ENCODE measurements at places on chromosomes 16 and 17.
A peak's percentile ranks its signal among the peaks of the same experiment; 100 is the strongest.

- peak; percentile 81 for DNase-seq
Observed at GRCh38 chr16:11836650-11837244, 14.6 kb downstream of the RSL1D1 start.

DNA sequence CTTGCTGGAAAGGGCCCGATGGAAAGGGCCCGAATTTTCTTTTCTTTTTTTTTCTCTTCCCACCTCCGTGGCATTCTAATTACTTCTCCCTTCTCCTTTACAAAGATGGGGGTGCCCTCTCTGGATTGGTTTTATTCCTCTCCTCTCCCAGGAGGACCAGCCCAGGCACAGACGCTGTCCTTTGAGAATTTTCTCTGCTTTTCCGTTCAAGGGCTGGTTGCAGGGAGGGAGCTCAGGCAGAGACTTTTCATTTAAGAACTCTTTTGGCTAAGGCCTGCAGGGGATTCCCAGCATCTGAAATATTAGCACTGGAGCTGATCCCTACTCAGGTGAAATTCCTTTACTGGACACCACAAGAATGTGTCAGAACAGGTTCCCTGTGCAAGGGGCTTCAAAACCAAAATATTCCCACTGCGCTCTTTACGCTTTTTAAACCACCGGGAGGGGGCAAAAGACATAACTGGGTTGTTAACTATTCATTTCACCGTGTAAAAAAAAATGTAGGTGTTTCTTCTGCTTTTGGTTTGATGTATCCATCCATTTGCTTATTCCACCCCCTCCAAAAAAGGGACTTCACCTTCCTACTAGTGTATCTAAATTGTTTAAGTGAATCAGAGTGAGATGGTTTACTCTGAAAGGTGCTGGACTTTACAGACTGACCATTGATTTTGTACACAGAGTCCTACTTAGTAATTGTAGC is 1.4 kb downstream of the NFAT5 start:
- DNase-seq: peak; percentile 62

DNA sequence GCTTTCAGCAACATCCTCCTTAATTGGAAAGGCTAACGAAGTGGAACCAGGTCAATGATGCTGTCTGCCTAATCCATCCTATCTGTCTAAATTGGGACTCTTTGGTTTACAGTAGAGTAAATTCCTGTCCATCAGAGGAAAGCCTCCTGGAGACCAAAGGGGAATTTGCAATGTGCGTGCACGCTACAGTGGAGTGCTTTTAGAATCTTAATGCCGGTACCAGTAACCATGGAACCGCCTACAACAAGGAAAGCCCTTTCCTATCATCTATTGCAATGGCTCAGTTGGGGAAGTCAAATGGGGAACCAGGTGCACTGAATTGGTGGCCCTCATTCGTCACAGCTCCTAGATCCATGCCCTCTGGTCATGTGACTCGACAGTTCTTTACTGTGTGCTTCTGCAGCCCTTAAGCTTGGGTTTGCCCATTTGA is 110.1 kb downstream of the XYLT1 start:
- DNase-seq: no peak

- DNase-seq: no peak
Observed at GRCh38 chr17:4509923-4510617, 11.4 kb downstream of the SPNS2 start.

GRCh38 chr17:75891605-75892555 is 4.9 kb downstream of the TRIM65 start:
- DNase-seq: no peak

DNA sequence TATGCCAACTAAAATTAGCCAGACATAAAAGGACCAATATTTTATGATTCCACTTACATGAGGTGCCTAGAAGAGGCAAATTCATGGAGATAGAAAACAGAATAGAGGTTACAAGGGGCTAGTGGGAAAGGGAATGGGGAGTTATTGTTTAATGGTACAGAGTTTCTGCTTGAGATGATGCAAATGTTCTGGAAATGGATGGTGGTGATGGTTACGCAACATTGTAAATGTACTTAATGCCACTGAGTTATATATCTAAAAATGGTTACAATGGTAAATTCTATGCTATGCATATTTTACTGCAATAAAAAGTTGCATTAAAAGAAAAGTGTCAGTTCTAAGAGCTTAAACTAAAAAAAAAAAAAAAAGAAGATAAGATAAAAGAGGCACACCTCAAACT is 17.9 kb downstream of the MT1X start:
- no peak for DNase-seq

- no peak for DNase-seq
Observed at GRCh38 chr16:77793417-77793816, 5.1 kb downstream of the VAT1L start.

GRCh38 chr17:16215965-16216316 is 607 bp upstream of the NCOR1 start:
- peak; percentile 55 for DNase-seq

- peak; percentile 23 for DNase-seq
Observed at GRCh38 chr16:68936736-68937631, 93.7 kb downstream of the TANGO6 start.

GRCh38 chr17:67711916-67712315 is 5.8 kb upstream of the NOL11 start:
- DNase-seq: no peak

GRCh38 chr16:15482068-15482747 is 47.8 kb downstream of the BMERB1 start:
- DNase-seq: peak; percentile 99

DNA sequence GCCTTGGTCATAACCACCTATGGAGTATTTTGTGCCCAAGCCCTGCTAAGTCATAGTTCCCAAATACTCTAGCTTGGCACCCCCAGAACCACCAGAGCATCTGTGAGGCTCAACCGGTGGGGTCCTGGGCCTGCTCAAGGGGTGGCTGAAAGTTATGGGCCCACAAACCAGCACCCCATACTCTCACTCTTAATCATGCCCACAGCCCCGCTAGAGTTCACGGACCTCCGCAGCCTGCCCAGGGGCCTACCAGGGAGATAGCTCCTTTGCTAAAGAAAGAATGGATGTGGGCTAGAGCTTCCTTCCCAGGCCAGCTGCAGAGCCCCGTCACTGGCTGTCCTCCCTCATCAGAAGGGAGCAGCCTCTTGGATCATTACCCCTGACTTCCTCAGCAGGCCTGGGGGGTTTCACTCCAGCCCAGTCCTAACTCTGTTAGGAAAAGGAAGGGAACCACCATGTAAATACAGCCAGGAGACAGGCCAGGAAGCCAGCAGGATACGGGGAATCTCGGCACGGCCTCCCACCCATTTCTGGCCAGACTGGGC is 1.4 kb downstream of the GIT1 start:
- no peak for DNase-seq

GRCh38 chr16:89906140-89907025 is 12.3 kb upstream of the MC1R start:
- DNase-seq: no peak

DNA sequence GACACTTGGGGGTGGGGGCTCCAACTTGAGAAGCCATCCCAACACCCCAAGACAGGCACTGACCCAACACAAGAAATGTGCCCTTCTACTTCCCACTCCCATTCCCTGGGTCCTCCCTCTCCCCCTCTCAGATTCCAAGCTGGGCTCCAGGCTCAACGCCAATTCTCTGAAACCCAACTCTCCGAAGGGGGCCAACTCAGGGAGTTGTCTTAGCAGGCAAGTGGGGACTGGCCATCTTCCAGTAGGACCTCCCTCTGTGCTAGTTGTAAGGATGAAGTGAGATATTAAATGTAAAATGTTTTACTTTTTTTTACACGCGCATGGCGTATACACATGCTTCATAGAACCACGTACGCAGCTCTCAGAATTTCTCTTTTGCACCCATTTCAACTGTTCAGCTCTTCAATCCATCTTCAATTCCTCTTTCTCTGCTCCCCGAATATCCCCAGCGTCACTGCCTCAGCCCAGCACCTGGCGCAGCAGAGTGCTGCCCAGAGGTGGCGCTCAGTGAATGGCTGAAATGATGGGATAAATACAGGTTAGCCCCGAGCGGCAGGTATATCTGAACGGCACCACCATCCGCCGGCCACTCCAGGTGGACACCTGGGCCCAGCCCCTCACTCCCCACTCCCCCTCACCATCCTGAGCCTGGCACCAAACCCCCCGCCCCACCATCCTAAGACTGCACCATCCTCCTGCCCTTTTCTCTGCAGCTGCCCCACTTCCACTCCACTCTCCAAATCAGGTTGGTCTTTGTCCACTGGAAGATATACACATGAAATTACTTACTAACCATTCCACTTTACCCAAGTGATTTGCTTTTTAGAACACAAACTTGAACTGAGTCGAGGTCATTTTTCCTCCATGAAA is 43.9 kb upstream of the TNRC6C start:
- no peak for DNase-seq

DNA sequence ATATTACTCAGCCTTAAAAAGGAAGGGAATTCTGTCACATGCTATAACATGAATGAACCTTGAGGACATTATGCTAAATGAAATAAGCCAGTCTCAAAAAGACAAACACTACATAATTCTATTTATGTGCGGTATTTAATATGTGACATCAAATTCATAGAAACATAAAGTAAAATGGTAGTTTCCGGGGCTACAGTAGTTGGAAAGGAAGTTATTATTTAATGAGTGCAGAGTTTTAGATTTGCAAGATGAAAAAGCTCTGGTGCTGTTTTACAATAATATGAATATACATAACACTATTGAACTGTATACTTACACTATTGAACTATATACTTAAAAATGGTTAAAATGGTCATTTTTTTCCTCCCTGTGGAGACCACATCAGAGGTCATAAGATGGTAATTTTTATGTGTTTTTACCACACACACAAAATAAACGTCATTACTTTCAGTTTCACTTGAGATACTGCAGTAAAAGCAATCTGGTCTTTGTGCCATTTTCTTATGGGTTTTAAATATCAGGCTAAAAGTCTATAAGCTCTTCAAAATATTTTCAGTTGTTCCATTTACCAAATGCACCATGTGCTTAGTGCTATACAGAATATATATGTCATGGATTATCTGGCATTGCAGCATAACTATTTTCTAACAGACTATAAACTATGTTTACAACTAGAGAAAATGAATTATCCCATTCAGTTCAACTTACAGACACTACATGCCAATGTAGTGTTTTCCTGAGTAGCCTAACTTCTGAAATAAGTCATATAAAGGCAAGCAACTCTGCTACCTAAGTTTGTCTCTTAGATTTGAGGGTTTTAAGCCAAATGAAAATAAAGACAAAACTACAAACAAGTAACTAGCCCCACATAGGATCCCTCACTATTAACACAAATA is 90.9 kb downstream of the SPAG9 start:
- peak; percentile 69 for DNase-seq

GRCh38 chr16:7555459-7555858 is 222.8 kb downstream of the RBFOX1 start:
- DNase-seq: no peak

- no peak for DNase-seq
Observed at GRCh38 chr17:15957608-15958307, 12.8 kb downstream of the ADORA2B start.

- peak; percentile 96 for DNase-seq
Observed at GRCh38 chr17:65750631-65751115, 189.2 kb upstream of the AXIN2 start.

- DNase-seq: no peak
Observed at GRCh38 chr17:16158714-16159113, 56.6 kb downstream of the NCOR1 start.

DNA sequence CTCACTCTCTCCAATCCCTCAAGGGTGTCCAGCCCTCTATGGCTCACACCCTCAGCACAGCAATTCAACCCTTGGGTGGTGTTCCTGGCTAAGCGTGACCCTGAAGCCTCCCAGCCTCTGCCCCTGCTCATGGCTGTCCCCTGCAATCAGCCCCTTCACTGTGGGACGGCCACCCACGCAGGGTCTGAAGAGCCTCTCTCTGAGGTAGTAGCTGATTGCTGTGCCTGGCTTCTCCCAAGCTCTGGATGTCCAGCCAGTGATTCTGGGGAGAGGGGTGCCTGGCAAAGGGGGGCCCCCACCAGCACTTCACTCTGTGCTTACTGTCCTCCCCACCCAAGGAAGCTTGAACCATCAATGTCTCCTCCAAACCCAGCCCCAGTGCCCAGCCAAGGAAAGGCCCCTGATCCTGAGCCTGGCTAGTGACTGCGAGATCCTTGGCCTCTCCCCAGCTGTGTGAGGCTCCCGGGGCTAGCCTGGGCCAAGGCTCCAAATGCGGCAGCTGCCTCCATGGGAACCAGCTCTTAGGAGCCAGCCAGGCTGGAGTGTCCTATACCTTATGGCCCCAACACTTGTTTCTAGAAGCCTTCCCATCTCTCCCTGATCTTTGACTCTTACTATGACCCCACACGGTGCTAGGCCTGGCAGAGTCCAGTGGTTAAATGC is 9.9 kb downstream of the MTSS2 start:
- DNase-seq: no peak

- DNase-seq: no peak
Observed at GRCh38 chr16:89134269-89134668, 37.3 kb upstream of the CDH15 start.

- peak; percentile 78 for DNase-seq
Observed at GRCh38 chr17:40499551-40500189, 1.8 kb downstream of the TNS4 start.

DNA sequence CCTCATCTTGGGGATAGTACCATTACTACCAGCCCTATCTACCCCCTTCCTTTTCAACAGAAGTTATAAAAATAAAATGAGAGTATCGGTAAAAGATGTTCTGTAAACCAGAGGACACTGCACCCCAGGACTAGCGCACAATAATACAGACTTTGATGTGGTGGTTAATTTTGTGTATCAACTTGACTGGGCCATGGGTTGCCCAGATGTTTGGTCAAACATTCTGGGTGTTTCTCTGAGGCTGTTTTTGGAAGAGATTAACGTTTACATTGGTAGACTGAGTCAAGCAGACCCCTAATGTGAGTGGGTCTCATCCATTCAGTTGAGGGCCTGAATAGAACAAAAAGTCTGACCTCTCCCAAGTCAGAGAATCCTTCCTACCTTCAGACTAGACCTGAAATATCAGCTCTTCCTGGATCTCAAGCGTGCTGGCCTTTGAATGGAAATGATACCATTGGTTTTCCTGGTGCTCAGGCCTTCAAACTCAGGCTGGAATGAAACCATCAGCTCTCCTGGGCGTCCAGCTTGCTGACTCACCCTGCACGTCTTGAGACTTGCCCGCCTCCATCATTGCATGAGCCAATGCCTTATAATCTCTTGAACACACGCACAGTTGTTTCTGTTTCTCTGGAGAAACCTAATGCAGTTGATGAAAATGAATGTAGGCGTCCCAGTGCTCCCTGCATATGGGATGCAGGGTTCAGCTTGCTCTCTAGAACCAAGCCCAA is 10.1 kb downstream of the MRM1 start:
- no peak for DNase-seq

GRCh38 chr16:56421313-56421712 is 4.0 kb downstream of the AMFR start:
- DNase-seq: no peak

- no peak for DNase-seq
Observed at GRCh38 chr17:66602659-66603384, 232.1 kb upstream of the CACNG5 start.

- no peak for DNase-seq
Observed at GRCh38 chr17:73550556-73550955, 93.7 kb downstream of the SDK2 start.

Data from renal cortical epithelial cell (primary cell).